ENCODE measurements at places on chromosomes 11 and 22. TPM values are rescaled to one million over a fixed set of nuclear protein-coding genes. Genes with fewer than 3 reads are reported as not detected.

The OR4A15 gene
- not detected for total RNA-seq

DNA sequence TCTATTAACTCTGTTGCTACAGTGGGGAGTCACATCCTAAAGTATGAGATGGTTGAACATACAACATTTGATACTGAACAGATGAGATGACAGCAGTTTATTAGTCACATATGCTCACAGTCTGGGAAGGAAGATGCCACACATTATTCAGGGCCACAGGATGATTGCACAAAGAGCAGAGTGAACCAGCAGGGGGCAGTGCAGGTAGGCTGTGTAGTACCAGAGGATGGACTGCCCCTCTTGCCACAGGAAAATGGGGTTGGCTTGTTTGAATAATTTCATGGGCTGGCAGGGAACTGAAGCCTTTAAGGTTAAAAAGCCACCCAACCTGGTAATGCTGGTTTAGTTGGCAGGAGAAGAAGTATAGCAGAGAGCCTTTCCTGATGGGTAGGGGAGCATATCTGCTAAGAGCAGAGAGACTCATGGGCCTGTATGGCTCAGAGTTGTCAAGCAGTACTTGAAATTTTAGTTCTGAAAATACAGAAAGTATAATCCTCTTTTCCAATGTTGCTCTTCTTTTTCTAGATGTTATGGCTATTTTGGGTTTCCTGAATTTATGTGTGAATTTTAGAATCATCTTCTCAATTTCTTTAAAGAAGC is 180.4 kb upstream of the B3GAT1 start:
- no peaks in the 10 kb centered on the region for H3K27me3 ChIP-seq
- DNase-seq, result no peak
- H3K36me3 ChIP-seq, result no peaks in the 10 kb centered on the region
- no peak overlapping the region for H3K27ac ChIP-seq
- H3K4me3 ChIP-seq, result no peak overlapping the region
- H3K4me1 ChIP-seq, result no peaks in the 10 kb centered on the region

GRCh38 chr11:9046481-9046880 is 42.7 kb upstream of the NRIP3 start:
- no peak overlapping the region for H3K4me3 ChIP-seq
- no peaks in the 10 kb centered on the region for H3K27me3 ChIP-seq
- H3K4me1 ChIP-seq, result no peaks in the 10 kb centered on the region
- H3K27ac ChIP-seq, result no peak overlapping the region
- no peak for DNase-seq
- H3K36me3 ChIP-seq, result no peaks in the 10 kb centered on the region

- DNase-seq, result no peak
- no peaks in the 10 kb centered on the region for H3K4me1 ChIP-seq
- H3K4me3 ChIP-seq, result no peak overlapping the region
These were observed 92.2 kb upstream of the SORL1-AS1 start for GRCh38 chr11:121544956-121545355.
